ENCODE measurements at places on chromosomes 5 and 9. TPM values are rescaled to one million over a fixed set of nuclear protein-coding genes. Genes with fewer than 3 reads are reported as not detected.

SEMA6A gene
- 0.66 TPM for total RNA-seq

TERT gene
- not detected for total RNA-seq

TTC1 gene
- total RNA-seq = 41.0 TPM

TMEM252 gene
- not detected for total RNA-seq

PRLR gene
- total RNA-seq = 0.17 TPM

CLIC3 gene
- total RNA-seq = 5.8 TPM

PDGFRB gene
- total RNA-seq = 126 TPM

IL3 gene
- total RNA-seq = not detected
